ENCODE measurements at places on chromosomes 5 and 9. TPM values are rescaled to one million over a fixed set of nuclear protein-coding genes. Genes with fewer than 3 reads are reported as not detected.

The OBP2B gene
- total RNA-seq, result not detected

The IL13 gene
- total RNA-seq, result not detected

DNA sequence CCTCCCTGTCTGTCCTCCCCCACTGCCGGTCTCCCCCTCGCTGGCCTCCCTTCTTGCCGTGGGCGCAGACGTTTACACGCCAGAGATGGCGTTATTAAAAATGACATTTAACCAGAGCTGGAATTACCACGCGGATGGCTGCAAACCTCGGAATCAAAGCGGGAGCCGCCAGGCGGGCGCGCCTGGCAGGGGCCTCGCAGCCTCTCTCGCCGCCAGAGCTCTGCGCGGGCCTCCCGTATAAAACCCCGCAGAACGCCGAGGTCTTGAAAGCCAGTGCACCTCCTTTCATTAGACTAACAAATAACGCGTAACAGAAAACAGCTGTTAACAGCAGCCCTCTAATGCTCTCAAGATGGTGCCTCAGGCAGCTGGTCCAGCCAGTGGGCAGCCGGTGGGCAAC, 10.2 kb downstream of the PRRX2 start:
- DNase-seq, result no peak
- no peaks in the 10 kb centered on the region for H3K36me3 ChIP-seq
- no peak overlapping the region for H3K27ac ChIP-seq
- peaks cover 55% of the 10 kb centered on the region for H3K27me3 ChIP-seq
- H3K4me1 ChIP-seq, result no peaks in the 10 kb centered on the region
- no peak overlapping the region for H3K4me3 ChIP-seq

- no peaks in the 10 kb centered on the region for H3K4me1 ChIP-seq
- H3K4me3 ChIP-seq, result no peak overlapping the region
- H3K27me3 ChIP-seq, result no peaks in the 10 kb centered on the region
Observed at GRCh38 chr5:75142566-75143136, 90.3 kb upstream of the GCNT4 start.

- H3K4me1 ChIP-seq, result no peaks in the 10 kb centered on the region
- no peaks in the 10 kb centered on the region for H3K27me3 ChIP-seq
- H3K36me3 ChIP-seq, result no peaks in the 10 kb centered on the region
- H3K4me3 ChIP-seq, result no peak overlapping the region
Observed at GRCh38 chr9:90855208-90855902, 53.7 kb downstream of the SYK start.

- no peaks in the 10 kb centered on the region for H3K4me1 ChIP-seq
- no peak for DNase-seq
- no peak overlapping the region for H3K27ac ChIP-seq
- H3K36me3 ChIP-seq, result no peaks in the 10 kb centered on the region
- H3K4me3 ChIP-seq, result no peak overlapping the region
Observed at GRCh38 chr9:130400870-130401269, 43.9 kb upstream of the ASS1 start.

DNA sequence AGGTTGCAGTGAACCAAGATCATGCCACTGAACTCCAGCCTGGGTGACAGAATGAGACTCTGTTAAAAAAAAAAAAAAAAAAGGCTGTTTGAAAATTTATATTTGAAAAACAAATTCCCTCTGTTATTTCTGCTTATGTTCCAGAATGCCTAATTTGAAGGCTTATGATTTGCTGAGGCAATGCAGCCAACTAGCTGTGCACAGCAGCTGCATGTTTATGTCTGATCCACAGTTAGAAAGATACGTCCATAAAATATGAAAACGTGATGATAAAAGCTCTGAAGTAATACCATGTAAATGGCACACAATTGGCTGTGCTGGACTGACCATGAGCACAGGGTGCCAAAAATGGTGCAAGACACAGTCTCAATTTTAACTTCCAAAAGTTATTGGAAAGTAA, 453.2 kb downstream of the TUSC1 start:
- no peaks in the 10 kb centered on the region for H3K4me1 ChIP-seq
- no peak overlapping the region for H3K27ac ChIP-seq
- no peaks in the 10 kb centered on the region for H3K27me3 ChIP-seq
- H3K4me3 ChIP-seq, result no peak overlapping the region
- DNase-seq, result no peak

- no peak for DNase-seq
- no peaks in the 10 kb centered on the region for H3K27me3 ChIP-seq
- no peaks in the 10 kb centered on the region for H3K4me1 ChIP-seq
Observed at GRCh38 chr5:102678267-102679058, 76.6 kb upstream of the PAM start.

All from psoas muscle (tissue), 8 donors.